ENCODE measurements at places on chromosomes 3 and 15. TPM values are rescaled to one million over a fixed set of nuclear protein-coding genes. Genes with fewer than 3 reads are reported as not detected.

- H3K4me1 ChIP-seq: no peaks in the 10 kb centered on the region
- no peaks in the 10 kb centered on the region for H3K36me3 ChIP-seq
- H3K27me3 ChIP-seq: no peaks in the 10 kb centered on the region
- DNase-seq: no peak
- H3K27ac ChIP-seq: no peak overlapping the region
- no peak overlapping the region for H3K4me3 ChIP-seq
Measured at GRCh38 chr15:95561463-95561862, 769.0 kb upstream of the NR2F2 start.

DNA sequence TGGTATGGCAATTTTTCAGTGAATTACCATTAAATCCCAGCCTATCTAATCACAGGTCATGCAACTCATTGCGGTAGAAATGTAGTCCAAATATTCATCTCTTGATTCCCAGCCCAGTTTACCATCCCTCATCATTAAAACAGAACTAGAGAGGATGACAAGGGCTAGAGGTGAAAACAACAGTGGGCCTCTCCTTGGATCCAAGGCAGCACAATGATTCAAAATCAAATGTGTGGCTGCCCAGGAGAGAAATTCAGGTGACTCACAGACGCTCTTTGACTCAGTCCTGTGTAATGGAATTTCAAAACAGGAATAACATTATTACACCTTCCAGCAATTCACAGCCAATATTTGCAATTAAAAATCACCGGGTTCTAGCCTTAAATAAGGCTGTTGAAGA, 246.5 kb downstream of the TBL1XR1 start:
- H3K36me3 ChIP-seq: no peaks in the 10 kb centered on the region
- H3K27me3 ChIP-seq: no peaks in the 10 kb centered on the region
- no peaks in the 10 kb centered on the region for H3K4me1 ChIP-seq

DNA sequence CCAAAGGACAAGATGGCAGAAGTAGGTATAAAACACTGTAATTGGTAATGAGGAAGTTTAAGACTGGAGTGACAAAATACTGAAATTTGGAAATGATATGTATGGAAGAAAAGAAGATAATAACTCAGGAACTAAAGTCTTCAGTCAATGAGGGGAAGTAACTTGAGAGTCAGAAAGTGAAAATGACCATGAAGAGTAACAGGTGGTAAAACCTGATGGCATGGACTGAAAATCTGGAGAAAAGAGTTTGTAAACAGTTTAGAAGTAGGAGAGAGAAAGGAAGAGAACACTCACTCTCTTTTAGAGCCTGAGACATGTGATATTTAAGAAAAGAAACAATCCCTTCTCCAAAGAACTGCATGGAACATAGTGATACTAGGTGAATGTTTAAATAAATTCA, 387.9 kb downstream of the PYDC2 start:
- no peak overlapping the region for H3K27ac ChIP-seq
- H3K36me3 ChIP-seq: no peaks in the 10 kb centered on the region
- no peak overlapping the region for H3K4me3 ChIP-seq
- no peaks in the 10 kb centered on the region for H3K27me3 ChIP-seq

The DUOX2 gene
- 0.93 TPM for total RNA-seq

The CAMK1 gene
- 22.5 TPM for total RNA-seq

All from right lobe of liver (tissue), 6 donors.